ENCODE measurements at places on chromosomes 1 and 21.

DNA sequence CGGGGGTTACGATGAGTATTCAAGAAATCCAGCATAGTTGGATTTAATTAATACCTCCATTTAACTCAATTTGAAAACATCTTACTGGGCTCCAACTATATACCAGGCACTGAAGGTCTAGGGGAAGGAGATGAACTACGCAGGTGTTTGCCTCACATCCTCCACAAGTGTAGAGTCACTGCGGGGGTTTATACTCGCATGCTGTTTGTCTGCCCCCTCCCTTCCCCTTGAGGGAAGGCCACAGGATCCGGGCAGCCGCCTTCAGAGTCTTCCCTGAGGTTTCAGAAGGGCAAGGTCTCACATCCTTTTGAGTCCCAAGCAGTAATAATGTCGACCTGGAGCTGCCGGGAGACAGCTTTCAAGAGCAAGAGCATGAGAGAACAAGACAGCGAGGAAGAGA is 142.4 kb upstream of the GALNT2 start:
- DNase-seq: no peak

DNA sequence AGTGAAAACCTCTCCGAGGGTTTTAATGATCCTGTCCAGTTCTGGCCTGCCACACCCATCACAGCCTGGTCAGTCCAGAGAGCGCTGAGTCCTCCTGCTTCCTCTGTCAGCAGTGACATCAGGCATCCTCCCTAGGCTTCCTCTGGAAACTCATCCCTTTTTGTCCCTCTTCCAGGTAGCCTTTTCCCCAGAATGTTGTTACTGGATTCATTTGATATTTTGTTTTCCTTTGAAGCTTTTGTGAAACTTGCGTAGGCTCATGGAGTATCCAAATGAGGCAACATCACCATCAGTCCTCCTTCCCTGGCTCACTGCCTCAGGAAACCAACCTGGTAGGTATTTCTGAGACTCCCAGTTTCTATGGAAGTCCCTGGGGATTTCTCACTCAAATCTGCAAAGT is 27.0 kb upstream of the IGSF3 start:
- no peak for DNase-seq

- DNase-seq: no peak
Measured at GRCh38 chr1:156157506-156157905, 4.1 kb downstream of the SEMA4A start.

- peak; percentile 11 for DNase-seq
Measured at GRCh38 chr1:236753516-236753915, 41.6 kb upstream of the MTR start.

DNA sequence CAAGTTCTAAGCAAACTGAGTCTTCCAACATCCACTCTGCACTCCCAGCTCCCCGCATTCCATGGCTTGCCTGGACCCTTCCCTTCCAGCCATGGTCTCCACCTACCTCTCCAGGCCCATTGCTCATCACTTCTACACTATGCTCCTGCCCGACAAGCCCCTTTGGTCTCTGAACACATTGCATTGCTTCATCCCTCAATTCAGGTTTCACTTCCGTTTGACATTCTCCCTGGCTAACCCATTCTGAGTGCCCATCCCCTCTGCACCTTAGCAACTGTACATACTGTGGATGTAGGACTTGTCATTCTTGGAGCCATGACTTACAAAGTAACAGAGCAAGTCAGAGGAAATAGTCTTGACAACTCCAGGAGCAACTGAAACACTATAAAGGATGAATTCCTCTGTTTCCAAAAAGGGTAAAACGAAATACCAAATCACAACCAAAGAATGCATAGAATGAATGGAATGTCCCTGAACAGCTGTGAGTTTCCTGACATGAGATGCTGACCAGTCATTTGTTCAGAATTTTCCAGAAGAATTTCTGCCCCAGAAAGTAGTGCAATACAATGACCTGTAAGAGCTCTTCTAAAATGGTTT is 66.7 kb downstream of the KCNJ6 start:
- no peak for DNase-seq
